HepG2 (cell line): ENCODE measurements at places on chromosomes 6 and 20.
A peak's percentile ranks its signal among the peaks of the same experiment; 100 is the strongest.

- no peak for DNase-seq
These were observed 422.7 kb downstream of the NKAIN2 start for GRCh38 chr6:124226396-124226795.

DNA sequence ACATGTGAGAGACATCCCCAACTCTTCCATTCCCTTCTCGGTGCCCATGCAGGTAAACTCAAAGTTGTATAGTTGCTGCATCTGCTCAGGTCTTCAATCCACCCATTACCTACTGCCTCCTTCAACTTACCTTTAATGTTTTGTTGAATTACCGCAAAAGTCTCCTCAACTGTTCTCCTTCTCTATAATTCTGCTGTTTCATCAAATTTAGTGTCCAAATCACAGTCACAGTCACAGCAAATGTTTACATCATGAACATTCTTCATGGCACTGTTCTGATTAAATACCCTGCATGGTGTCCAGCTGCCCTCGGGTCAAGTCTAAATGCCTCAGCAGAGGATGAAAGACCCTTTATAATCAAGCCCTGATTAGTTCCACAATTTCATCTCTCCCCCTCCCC is 130.1 kb downstream of the IPCEF1 start:
- no peak for DNase-seq

DNA sequence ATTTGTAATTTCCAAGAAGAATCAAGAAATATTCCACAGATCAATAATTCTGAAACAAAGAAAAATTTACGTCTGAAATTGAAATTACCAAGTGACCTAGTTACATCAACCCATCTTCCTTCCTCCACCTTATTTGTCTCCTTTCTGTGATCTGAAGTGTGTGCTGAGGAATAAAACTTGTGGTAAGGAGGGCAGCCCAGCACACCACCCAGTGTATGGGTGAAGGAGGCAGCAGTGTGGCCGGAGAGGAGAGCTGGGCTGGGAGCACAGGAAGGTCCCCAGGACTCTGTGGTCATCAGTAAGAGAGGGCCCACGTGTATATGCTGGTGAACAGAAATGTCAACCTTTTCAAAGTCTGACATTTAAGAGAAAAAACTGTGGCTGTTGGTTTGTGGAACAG is 11.3 kb upstream of the CCR6 start:
- no peak for DNase-seq

DNA sequence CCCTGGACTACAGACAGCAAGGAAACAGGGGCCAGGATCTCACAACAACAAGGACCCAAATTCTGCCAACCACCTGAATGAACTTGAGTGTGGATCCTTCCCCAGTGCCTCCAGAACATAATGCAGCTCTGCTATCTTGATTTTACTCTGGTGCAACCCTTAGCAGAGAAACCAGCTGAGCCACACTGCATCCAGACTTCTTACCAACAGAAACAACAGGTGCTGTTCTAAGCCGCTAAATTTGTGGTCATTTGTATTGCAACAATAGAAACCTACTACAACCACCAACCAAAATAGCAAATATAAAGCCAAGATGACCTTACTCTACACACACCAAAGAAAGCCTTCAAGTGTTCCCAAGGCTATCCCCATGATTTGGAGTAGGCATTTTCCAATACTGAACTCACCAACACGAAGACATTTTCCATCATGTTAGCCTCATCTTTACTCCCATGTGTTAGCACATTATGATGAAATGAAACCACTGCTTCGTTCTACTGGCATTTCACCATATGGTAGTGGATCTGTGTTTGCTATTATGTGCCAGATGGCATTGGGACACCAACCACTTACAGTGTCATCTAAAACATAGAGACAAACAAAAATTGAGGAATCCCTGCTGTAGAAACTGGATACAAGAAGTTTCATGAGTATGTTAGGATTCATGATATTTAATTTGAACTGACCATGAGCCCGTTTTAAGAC is 249.8 kb upstream of the ID4 start:
- DNase-seq: no peak

GRCh38 chr6:134512981-134513391 is 195.1 kb upstream of the SGK1 start:
- DNase-seq: no peak

DNA sequence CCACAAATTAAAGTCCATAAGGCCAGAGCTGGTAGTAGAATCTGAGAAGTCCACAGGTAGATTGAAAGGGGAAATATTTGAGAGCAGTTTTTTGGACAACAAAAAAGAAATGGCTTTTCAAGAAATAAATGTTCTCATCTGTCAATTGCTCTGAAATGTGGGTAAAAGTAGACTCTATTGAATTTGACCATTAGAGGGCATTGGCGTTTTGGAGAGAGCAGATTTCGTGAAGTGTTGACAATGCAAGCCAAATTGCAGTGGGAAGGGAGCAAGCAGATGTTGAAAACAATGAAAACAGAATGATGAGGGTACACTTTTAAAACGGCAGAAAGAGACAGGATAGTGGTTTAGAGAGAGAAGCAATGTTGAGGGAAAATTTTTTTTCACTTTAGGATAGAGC is 149.1 kb upstream of the FAM83B start:
- no peak for DNase-seq

DNA sequence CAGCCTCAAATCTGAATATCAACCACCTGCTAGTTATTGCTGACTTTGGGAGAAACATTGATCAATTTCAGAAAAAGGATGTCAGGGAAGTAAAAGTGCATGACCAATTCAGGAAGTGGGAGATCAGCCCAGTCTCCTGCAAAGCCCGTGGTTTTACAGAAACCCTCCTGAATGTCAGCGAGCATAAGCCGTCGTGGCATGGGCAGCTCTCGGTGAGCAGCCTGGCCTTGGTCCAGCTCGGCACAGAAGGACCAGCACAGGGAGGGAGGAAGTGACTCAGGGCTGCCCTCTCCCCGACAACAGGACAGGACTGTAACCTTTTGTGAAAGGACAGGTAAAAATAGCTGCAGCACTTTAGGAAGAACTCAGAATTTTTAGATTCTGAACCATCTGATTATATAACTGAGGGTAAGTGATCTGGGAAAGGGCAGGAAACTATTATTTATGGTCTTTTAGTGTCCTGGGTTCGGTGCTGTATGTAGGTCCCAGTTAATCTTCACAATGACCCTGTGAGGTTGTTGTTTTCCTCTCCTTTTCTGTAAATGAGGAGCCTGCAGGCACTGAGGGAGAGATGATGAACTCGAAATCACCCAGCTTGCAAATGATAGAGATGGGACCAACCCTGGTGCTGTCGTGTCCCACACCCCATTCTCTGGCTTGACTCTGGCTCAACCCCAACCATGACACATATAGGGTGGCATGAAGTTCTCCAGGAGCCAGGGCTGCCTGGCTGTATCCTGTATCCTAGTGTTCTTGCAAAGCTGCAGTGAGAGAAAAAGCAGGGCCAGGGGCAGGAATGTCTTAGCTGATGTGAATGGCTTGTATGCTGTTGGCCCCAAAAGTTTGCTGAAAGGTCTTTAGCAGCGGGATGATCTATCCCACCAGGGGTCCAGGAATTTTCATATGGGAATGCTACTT is 37.6 kb downstream of the NRN1 start:
- DNase-seq: no peak

DNA sequence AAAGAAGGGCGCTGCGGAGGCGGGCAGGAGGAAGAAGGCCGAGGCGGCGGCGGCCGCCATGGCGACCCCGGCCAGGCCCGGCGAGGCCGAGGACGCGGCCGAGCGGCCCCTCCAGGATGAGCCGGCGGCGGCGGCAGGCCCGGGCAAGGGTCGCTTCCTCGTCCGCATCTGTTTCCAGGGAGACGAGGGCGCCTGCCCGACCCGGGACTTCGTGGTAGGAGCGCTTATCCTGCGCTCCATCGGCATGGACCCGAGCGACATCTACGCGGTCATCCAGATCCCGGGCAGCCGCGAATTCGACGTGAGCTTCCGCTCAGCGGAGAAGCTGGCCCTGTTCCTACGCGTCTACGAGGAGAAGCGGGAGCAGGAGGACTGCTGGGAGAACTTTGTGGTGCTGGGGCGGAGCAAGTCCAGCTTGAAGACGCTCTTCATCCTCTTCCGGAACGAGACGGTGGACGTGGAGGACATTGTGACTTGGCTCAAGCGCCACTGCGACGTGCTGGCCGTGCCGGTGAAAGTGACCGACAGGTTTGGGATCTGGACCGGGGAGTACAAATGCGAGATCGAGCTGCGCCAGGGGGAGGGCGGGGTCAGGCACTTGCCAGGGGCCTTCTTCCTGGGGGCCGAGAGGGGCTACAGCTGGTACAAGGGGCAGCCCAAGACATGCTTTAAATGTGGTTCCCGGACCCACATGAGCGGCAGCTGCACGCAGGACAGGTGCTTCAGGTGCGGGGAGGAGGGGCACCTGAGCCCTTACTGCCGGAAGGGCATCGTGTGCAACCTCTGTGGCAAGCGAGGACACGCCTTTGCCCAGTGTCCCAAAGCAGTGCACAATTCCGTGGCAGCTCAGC is 780 bp downstream of the ZCCHC3 start:
- peak; percentile 35 for DNase-seq

DNA sequence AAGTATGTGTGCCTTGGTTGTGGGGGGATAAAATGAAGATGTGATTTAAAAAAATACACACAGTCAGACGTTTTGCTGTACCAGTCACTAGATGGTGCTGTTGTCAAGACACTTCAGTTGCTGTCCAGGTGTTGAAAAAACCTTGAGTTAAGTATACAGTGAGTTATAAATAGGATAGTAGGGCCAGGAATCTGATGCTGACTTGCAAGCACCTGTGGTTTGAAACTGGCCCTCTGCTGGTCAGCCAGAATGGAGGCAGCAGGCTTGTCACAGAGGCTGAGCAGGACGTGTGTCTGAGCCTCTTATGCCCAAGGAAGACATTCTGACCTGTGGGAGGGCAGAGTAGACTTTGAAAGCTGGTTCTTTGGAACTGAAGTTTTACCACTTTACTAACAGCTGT is 27.8 kb downstream of the RNF8 start:
- DNase-seq: peak; percentile 86

- no peak for DNase-seq
These were observed 1.4 kb upstream of the MANBAL start for GRCh38 chr20:37288091-37288490.

DNA sequence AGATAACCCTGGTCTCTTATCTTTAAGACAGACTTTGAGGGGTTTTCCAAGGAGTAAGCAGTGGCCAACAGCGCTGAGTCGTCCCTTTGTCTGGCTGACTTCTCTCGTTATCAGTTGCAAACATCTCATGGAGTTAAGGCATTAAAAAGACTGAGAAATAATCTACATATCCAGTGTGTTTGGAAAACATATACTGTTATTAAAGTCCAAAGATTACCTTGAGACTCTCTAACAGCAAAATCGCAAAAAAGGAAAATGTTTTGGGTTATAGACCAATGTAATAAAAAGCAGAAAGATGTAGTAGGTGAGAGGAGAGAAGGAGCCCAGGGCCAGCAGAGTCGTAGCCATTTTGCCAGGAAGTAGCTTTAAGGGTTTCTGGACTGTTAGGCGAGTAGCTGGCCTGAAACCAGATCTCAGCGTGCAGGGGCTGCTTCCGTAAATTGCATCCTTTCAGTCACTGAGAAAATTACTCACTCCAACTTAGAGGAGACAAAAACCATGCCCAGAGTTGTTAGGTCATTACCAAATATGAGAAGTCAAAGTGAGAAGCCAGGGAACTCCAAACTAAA is 24.6 kb downstream of the MYLK4 start:
- no peak for DNase-seq

- no peak for DNase-seq
These were observed 37.3 kb downstream of the IPCEF1 start for GRCh38 chr6:154319231-154319858.

GRCh38 chr6:145749632-145750031 is 14.3 kb upstream of the EPM2A start:
- peak; percentile 44 for DNase-seq

DNA sequence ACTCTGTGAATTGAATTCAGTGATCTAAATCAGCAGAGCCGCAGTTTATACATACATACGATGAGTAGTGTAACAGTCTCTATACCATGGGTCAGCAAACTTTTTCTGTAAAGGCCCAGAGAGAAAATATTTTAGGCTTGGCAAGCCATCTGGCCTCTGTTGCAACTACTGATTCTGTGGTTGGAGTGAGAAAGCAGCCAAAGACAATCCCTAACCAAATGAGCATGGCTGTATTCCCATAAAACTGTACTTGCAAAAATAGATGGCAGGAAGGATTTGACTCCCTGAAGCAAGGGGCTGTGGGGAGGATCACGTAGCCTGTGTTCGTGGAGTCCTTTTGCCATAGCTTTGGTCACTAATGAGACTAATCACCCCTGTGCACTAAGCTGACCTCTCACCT is 17.9 kb upstream of the MOCS1 start:
- no peak for DNase-seq

DNA sequence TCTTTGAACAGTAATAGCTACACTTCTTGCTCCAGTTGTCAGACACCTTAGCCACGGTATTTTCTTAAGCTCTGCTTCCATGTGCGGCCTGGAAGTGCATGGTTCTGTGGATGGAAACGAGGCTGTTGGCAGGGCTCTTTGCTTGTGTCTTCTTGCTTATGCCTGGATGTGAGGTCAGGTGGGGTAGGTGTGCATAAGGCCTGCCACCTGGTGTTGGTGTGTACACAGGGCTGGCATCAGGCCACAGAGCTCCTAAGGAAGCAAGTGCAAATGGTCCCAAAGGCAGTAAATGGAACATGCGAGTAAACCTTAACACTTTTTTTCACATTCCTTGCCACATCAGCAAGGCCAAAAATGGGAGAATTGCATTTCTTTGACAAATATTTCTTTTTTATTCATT is 158.1 kb upstream of the GMDS start:
- no peak for DNase-seq

DNA sequence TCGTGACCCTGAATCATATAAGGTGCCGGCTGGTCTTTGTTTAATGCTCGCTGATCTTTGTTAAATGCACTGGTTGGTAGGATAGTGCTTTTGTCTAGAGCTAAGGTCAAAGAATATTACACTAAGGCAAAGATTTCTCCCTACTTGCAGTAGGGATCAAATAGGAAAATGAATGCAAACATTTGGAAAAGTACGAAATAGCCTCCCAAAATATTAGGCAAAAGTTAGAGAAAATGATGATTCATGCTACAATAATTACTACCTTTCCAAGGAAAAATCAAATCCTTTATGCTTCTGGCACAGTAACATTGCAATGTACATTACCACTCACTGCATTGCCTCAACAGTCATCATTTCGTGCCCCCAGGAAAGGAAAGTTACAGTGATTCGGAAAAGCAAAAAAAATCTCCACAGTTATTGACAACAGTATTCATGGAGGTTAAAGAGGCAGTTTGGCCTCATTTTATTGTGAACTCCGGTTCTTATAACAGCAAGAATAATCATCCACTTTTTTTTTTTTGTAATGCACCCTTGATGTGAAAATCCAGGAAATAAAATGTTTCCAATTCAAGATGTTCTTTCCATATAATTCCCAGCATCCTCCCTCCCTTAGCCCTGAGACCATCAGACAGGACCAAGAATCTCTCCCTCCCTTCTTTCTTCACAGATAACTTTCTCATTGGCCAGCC is 61.7 kb upstream of the ZMYND8 start:
- peak; percentile 71 for DNase-seq

GRCh38 chr6:131451321-131452144 is 121.5 kb upstream of the ARG1 start:
- DNase-seq: no peak
